ENCODE measurements at places on chromosomes 3 and 15.

- DNase-seq: no peak
Observed at GRCh38 chr15:44529864-44530604, 6.9 kb upstream of the EIF3J start.

DNA sequence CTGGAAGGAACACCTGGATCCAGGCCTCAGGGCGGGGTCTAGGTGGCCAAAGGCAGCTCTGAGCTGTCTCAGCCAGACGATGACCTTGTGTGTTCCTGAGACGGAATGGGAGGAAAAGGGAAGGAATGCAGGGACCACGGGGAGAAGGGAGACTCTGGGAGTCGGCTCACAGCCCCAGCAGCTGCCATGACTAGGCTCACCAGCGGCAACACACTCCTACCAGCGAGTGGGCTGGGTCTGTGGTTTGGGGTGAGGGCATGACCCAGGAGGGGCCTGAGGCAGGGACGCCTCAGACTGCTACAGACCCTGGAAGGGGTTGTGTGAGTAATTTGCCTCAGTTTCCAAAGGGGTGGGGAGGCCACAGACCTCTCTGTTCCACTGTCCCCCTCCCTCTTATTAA is 19.8 kb downstream of the IQSEC1 start:
- no peak for DNase-seq

DNA sequence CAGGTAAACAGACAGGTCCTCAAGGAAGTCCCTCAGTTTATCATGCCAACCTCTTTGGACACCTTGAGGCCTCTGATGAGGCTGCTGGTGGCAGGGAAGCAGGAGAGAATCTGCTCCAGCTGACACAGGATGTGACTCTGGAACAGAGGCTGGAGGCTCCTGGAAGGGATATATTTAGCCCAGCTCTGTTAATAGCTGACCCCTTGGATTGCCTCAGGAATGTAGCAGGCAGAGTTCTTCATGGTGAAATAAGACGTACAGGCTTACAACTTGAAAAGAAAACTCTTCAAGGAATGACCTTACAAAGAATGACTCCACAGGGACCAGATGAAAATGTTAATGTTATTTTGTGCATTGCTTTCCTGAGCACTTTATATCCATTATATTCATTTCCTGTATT is 90.5 kb downstream of the AQP9 start:
- DNase-seq: no peak

DNA sequence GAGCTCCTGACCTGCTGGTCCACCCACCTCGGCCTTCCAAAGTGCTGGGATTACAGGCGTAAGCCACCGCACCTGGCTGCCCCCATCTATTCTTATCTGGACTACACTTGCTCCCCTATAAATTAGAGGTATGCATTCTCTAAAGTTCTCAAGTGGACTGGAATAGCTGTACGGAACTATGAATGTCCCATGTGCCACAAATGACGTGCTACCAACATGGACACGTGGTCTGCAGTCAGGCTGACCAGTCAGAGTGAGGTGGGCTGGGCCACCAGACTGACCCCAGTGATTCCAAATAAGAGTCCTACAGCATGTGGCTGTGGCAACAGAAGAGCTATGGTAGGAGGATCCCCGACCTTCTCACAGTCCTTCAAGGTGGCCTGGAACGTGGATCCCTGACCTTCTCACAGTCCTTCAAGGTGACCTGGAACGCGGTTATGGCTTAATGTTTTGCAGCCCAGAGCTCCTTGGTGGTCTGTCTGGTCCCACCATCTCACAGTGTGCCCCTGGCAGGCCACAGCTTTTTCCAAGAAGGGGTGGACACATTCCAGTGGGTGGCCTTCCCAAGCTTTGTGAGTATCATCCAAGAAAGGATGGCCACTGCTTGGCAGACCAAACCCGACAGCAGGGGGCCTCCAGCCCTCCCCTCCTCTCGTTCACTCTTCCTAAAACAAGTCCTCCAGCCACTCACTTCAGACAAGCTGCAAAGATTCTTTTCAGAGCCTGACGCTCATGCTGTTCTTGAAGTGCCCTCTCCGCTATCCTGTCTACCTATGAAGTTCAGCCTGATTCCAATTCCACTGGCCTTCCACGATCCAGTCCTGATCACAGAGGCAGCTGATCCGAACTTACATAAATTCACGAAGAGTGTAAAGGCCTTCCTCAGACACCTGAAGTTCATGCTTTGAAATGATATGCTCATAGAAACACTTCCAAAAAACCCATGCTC is 4.4 kb downstream of the ADAMTS17 start:
- no peak for DNase-seq

DNA sequence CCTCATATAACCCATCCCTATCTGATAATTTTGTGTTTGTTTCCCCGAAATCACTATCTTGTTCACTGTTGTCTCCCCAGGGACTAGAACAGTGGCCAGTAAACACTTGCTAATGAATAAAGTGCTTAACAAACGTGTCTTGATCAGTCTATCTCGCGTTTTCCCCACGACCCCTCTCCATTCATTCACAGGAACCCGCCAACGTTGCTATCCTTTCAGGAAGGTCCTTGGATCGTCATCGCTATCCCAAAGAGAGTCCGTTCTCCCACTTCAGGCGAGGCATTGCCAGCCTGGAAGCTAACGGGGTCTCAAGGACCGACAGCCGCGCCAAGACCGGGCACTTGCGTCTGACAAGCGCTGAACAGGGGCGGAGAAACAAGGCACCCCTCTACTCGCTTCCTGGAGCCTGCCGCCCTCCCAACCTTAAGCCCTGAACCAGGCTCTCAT is 344 bp downstream of the LINS1 start:
- no peak for DNase-seq

DNA sequence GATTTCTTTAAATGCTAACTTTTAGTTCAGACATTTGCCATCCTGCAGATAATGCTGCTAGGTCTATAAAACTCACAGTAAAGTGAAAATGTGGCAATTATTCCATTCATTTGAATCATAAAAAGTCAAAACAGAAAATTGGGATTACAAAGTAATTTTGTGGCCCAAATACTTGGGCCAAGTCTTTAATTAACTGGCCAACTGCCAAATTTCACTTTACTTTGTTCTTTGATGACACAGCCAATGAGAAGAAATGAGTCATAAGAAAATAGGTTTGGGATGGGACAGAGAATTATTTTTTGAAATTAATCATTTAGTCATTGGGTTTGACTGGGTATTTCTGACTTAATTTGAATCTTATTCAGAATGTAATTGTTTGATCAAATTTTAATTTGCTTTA is 89.8 kb upstream of the SLC2A2 start:
- no peak for DNase-seq

- DNase-seq: no peak
Observed at GRCh38 chr3:172931746-172932285, 181.3 kb downstream of the ECT2 start.

DNA sequence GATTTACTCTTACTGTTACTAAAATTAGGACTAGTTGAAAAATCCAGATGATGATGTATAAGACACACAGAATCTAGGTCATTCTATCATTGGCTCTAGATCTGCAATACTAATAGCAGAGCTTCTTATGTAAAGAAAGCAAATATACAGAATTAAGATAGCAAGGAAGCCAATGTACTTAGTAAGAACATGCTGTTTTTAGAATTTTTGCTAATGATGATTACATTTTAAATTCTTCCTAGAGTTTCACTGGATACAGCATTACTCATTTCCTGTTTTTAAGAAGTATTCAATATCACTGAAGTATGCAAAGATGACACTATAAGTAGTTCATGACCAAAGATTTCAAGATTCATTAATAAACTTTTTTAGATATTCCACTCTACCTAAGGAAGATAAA is 60.7 kb downstream of the CFAP20DC start:
- no peak for DNase-seq

DNA sequence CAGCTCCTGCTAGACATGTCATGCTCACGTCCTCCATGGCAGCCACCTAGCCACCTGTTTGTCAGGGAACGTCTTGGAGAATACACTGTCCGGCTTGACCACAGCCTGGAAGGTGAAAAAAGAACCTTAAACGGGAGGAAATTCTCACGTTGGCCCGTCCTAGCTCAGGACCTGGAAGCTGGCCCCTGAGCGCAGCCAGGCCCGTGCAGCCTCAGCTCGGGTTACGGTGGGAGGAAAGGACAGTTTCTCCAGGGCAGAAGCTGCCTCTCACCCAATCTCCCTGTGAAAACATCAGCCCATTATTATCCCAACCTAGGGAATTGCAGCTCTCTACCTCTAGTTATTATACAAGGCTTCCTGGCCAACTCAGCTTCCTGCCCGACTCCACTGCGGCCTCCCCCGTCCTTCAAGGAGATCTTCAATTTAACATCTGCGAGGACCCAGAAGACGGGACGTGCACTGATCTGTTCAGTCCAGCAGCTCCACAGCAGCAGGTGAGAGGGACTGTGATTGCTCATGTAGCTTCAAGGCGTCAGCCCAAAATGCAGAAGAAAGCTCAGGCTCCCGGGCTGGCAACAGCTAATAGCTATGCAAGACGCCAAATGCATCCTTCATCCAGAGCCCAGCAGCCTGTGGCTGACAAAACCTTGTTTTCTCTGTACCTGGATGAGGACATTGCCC is 84.7 kb downstream of the ADAMTS17 start:
- no peak for DNase-seq

- DNase-seq: peak; percentile 85
Observed at GRCh38 chr15:80709542-80709941, 14.4 kb downstream of the ABHD17C start.

GRCh38 chr15:46297766-46298165 is 662.9 kb downstream of the SQOR start:
- no peak for DNase-seq

GRCh38 chr15:87502173-87502572 is 754.4 kb downstream of the NTRK3 start:
- DNase-seq: no peak

DNA sequence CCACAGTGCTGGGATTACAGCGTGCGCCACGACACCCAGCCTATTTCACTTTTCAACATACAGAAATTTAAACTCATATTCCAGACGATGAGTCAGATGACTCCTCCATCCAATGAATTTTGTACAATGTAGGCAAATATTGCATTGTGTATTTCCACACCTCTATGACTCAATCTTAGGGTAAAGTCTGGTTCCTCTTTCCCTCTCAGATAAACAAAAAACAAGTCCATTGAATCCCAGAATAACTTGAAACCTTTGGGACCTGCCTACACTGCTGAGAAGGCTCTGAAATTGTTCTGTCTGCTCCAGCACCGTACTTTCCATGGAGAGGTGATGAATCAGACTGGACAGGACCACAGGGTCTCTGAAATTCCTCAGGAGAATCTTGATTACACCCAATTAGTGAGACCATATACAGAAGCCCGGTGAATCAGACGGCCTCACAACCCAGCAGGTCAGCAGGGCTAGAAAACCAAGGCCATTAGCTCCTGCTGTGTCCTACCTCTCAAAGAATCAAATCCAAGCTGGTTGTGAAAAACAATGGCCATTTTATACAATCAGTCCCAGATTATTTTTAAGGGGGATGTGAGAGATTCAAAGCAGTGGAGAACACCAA is 112.6 kb downstream of the ERC2 start:
- DNase-seq: no peak

- DNase-seq: peak; percentile 66
Observed at GRCh38 chr15:101250873-101251829, 697 bp downstream of the CHSY1 start.

DNA sequence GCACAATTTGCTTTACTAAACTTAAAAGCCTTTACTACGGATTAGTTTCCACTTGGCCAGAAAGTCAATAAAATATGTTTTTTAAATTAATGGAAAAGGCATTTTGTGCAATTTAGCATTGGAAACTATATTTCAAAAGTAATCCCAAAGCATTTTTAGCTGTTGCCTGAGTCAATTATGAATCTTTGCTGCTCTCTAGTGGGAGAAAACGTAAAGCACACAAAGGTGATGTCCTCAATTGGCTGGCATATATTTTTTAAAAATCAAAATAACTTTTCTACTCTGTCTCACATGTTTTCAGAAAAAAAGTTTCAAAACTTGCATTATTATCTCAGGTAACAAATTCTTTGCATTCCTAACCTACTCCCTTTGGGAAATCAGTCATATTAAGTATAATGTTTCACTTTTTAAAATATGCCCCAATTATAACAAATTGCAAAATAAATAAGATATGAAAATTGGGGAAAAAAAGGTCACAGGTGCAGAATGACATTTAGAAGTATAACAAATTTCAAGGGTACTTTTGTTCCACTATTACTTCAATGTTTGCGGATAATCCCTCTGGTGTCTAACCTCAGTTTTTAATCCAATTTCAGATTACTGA is 47.2 kb upstream of the TEX55 start:
- no peak for DNase-seq

GRCh38 chr3:179045719-179046402 is 25.7 kb downstream of the ZMAT3 start:
- no peak for DNase-seq

GRCh38 chr3:136792556-136793330 is 26.2 kb upstream of the SLC35G2 start:
- DNase-seq: no peak

- DNase-seq: no peak
Observed at GRCh38 chr3:58206406-58207011, 4.3 kb downstream of the DNASE1L3 start.

DNA sequence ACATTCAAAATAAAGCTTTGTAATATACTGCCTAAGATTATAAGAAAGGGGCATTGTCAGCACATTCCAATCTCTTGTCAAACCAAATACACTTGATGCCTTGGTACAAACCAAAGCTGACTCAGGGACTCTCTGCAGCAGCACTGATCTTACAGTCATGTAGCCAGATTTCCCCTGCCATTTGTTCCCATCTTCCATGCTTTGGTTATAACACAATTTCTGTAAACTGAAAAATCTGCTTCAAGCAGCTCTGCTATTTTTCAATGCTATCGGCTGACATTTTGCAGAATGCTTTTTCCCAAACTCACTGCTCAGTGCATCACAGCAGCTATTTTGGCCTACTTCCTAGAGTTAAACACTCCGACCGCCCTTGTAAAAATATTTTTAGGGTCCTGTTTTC is 18.2 kb downstream of the PLOD2 start:
- no peak for DNase-seq
